A549 (cell line): ENCODE measurements at places on chromosomes 7 and 10.

DNA sequence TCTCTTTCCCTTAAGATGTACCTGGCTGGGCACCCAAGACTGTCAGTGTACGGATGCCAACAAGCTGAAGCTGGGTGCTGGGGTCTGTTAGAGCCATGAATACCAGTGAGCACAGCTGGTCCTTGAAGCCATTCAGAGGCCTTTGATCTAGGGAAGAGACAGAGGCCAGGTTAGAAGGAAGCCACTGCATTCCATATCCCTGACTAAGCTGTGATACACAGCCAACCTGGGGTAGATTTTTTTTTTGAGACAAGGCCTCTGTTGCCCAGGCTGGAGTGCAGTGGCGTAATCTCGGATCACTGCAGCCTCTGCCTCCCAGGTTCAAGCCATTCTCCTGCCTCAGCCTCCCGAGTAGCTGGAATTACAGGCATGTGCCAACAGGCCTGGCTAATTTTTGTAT is 20.8 kb downstream of the ZDHHC16 start:
- no peak for DNase-seq

DNA sequence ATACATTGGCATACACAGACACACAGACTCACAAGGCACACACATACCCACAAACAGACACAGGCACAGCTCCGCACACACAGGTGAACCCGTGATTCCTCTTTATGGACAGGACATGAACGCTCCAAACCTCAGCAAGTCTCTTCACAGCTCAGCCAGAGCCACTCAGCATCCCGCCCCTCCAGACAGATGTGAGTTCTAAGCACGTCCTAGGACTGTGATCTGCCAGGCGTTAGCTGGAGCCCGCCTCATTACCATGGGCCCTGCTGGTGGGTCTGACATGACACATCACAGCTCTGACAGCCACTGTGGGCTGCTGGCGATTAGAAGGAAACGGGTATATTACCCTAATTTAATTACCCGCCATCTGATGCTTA is 176.7 kb upstream of the PPP2R2D start:
- DNase-seq: no peak

DNA sequence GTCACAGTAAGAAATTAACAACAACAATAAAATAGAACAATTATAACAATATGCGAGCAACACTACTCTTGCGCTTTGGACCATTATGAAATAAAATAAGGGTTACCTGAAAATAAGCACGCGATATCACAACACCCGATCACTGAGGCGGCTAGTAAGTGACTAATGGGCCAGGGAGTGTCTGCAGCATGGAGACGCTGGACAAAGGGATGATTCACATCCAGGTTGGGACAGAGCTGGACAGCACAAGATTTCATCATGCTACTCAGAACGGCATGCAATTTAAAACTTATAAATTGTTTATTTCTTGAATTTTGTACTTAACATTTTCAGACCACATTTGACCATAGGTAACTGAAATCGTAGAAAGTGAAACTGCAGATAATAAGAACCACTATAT is 15.6 kb downstream of the HIBADH start:
- peak; percentile 64 for DNase-seq

- DNase-seq: no peak
Measured at GRCh38 chr10:78507510-78508160, 474.0 kb downstream of the RPS24 start.

DNA sequence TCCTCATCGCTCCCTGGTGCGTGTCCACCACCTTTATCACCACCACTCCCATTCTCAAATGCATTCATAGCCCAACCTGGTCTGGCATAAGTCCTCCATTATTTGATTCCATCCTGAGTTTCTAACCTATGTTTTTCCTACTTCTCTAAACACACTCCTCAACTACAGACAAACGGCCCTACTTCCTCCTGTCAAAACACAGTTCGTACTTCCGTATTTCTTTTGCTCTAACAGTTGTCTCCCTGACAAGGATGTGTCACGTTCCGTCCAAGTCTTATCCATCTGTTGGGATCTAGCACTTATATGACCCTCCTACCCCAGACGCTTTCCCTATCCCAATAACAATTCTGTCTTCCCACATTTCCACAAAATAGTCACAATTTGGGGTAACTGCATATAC is 46.8 kb downstream of the DOCK4 start:
- no peak for DNase-seq

- no peak for DNase-seq
Measured at GRCh38 chr7:101119876-101120275, 7.0 kb upstream of the SERPINE1 start.

DNA sequence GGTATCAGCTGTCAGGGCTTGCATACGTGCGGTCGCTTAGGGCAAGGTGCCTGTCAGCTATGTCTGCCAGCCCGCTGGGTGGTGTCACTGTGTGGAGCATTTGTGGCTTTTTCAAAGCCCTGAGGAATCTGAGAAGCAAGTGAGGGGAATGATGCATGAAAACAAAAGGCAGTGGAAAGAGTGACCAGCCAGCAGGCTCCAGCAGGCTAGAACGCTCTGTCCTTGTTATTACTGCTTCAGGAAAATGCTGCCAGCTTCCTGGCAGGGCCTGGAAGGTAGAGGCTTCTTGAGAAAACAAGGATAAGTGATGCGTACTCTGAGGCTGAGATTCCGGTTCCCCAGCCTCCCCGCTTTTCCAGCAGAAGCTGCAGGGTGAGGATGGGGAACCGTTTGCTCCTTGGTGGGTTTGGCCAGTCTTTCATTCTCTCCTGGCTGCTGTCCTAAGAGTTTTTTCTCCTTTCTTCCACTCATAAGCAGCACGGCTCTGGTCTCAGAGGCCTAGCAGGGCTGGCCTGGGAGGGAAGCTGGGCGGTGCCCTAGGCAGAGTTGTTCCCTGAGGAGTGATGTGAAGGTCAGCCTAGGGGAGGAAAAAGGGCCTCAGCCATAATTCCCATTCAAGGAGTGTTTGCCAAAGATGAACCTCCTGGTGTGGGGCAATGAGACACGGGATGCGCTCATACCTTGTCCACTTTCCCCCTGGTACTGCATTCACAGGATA is 42.8 kb upstream of the MKLN1 start:
- DNase-seq: no peak

DNA sequence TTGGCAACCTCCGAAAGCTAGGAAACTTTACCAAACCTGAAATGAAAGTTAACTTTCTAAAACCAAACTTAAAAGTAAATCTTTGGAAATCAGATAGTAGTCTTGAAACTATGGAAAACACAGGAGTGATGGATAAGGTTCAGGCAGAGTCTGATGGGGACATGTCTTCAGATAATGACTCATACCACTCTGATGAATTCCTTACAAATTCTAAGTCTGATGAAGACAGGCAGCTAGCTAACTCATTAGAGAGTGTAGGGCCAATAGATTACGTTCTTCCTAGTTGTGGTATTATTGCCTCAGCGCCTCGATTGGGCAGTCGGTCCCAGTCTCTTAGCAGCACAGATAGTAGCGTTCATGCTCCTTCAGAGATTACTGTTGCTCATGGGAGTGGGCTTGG is 45.9 kb downstream of the MCMBP start:
- no peak for DNase-seq

DNA sequence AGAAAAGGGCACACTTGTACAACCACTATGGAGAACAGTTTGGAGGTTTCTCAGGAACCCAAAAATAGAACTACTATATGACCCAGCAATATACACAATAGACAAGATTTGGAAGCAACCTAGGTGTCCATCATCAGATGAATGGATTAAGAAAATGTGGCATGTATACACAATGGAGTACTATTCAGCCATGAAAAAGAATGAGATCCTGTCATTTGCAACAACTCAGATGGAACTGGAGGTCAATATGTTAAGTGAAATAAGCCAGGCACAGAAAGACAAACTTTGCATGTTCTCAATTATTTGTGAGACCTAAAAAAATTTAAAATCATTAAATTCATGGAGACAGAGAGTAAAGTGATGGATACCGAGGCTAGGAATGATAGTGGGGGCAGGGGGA is 118.8 kb downstream of the ZNF467 start:
- DNase-seq: no peak

DNA sequence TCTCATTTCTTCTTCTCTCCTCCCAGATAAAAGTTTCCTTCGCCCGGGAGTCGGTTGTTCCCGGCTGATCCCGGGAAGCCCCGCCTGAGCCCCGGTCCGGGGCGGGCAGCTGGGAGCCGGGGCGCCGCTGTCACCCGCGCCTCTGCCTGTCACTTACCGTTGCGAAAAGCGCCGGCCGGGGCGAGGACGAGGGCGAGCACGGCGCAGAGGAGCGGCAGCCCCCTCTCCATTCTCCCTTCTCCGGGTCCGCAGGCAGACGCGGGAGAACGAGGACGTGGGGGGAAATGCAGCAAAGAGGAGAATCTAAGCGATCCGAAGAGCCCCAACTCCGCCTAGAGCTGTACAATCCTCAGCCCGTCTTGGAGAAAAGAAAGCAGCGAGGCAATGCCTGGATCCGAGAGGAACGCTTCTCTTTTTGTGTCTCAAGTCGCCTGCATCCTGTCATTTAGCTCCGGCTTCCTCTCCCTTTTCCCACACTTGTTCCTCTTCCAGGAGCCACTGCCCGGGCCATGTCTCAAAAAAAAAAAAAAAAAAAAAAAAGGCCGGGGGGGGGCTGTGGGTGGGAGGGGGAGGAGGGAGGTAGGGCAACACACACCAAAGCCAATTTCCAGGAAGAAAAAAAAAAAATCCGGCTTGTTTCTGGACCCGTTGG is at the start of gene NRP1:
TSS of gene NRP1 (minus strand) at position 515 of the 652 bp plus-strand sequence. CDS start at position 230, 285 bp downstream.
- no peak for DNase-seq

- DNase-seq: no peak
Measured at GRCh38 chr10:11516431-11516746, 95.1 kb downstream of the USP6NL start.

DNA sequence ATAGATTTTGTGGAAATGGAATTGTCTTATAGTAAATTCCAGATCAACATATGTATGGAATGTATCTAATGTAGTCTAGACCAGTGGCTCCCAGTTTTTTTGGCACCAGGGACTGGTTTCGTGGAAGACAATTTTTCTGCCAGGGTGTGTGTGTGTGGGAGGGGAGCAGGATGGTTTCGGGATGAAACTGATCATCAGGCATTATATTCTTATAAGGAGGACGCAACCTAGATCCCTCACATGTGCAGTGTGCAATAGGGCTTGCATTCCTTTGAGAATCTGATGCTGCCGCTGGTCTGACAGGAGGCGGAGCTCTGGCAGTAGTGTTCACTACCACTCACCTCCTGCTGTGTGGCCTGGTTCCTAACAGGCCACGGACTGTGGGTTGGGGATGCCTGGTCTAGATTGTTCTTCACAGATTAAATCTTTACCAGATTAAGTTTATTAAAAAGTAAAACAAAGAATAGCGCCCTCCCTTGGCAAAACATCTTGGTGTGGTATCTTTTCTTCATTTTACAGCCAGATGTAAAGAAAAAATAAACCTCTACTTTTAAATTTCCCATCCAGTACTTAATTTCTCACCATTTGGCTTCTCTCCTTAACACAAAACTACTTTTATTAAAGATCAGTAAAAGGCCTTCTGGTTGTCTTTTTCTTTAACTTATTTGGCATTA is 48.4 kb downstream of the SEPTIN7 start:
- DNase-seq: no peak

- no peak for DNase-seq
Measured at GRCh38 chr7:111090846-111091245, at the start of gene LRRN3. LRRN3 (plus strand) TSS chr7:111091127; CDS start chr7:111122773, 31,646 bp downstream.

GRCh38 chr10:76257816-76258215 is 826.4 kb downstream of the LRMDA start:
- no peak for DNase-seq

- DNase-seq: no peak
Measured at GRCh38 chr10:104142081-104142480, 20.1 kb downstream of the SFR1 start.

GRCh38 chr10:126224967-126225671 is 163.2 kb downstream of the ADAM12 start:
- DNase-seq: no peak

DNA sequence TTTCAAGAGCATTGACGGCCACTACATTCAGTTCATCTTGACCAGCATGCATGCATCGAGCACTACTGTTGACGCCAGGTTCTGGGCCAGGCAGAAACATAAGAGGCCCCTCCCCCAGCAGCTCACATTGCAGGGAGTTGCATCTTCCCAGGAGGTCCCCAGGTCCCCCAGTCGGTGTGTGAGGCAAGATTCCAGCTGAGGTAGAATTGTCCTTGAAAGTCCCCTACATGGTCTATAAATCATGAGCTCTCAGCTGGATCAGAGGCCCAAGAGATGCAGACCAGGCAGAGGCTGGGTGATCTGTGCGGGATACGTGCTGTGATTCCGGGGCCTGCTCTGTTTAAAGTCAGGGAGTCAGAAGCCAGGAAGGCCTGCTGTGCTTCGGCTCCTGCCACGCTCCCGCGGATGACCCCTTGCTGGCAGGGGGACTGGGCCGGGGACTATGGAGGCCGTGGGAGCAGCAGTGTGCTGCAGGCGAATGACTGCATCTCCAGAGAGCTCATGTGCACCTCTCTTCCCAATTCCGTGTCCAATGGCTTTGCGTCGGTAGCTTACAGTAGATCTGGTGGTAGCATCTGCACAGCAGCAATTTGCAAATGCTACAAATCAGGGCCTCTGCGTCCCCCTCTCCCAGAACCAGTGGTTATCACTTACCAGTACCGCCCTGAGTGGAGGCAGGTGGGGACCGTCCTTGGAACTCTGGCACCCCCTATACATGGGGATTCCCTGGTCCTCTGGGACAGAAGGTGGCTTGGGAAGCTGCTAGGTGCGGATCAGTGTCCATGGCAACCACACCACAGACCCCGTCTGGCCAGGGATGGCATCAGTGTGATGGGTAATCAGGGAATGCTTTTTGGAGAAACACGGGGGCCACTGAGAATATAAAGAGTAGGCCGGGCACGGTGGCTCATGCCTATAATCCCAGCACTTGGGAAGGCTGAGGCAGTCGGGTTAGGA is 93.6 kb downstream of the RGS10 start:
- no peak for DNase-seq

DNA sequence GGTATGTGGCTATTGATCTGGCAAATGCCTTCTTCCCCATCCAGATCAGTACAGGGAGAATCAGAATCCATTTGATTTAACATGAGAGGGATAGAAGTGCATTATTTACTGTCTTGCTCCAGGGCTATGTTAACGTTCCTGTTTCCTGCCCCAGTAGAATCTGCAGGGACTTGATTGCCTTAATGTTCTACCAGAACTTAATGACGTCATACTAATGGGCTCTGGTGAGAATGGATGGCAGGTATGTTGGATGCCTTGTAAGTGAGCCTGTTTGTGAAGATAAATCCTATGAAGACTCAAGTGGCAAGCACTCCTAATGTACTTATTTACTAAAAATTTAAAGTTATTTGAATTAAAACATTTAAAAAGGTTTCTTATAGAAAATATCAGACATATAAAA is 44.5 kb upstream of the CHCHD3 start:
- no peak for DNase-seq

GRCh38 chr7:137715533-137715932 is 131.2 kb downstream of the DGKI start:
- no peak for DNase-seq
